ENCODE measurements at places on chromosomes 11 and 22.
A peak's percentile ranks its signal among the peaks of the same experiment; 100 is the strongest.

- DNase-seq = peak; percentile 37
Observed at GRCh38 chr22:39244496-39245129, at the start of gene PDGFB. PDGFB (minus strand) TSS chr22:39244982; CDS start chr22:39243963, 1,019 bp downstream.

DNA sequence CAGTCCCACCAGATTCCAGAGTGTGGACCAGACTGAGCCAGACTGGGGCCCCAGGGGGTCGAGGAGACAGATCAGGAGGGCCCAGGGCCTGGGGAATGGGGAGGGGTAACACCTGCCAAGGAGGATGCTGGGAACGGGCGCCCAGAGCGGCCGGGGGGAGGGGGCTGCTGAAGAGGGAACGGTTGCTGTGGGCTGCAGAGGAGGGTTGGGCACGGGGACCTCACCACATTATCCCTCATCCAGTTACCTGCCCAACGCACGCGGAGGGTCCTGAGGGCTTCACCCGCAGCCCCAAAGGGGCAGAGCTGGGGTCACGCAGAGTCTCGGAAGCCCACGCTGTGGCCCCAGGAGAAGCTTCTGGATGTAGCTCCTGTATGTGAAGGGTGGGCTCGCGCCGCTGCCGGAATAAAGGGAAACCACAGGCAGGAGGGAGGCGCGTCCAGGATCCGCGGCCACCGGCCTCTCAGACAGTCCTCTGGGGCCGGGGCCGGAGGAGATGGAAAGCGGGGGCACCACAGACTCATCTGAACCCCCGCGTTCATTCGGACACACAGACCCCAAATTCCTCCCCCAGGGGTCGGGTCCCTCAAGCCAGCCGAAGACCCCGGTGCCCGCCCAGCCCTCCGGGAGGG is 866 bp upstream of the SELENOO start:
- peak; percentile 23 for DNase-seq

DNA sequence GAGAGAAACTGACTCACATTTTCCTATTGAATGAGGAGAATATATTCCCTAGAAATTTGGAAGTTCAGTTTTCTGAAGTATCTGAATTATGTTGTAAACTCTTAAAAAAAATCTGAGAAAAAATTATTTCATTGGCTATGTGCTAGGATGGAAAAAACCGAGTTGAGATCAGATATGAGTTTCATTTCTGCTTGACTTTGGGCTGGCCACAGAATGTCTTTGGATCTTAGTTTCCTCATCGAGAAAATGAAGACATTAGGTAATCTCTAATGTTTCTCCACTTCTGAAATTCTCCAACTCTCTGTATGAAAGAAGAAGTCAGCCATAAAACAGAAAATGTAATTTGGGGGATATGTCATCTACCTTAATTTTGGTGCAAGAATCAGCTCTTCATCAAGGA is 28.8 kb downstream of the SLN start:
- DNase-seq = no peak

DNA sequence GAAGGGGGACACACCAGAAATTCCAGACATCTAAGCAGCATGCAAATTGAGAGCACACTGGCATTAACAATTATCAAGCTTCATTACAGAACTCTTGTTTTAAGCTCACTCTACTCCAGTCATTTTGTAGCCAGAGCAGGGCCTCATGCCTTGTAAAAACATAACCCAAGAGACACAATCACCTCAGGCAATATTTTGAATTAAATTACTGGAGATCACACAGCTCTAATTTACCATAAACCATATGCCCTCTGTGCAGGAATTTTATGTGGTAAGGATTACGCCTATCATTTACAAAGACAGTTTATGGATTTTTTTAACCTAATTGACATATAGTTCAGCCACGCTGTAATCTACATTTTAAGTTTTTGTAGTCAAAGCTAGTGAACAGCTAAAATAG is 414.1 kb upstream of the DDI1 start:
- no peak for DNase-seq

GRCh38 chr11:1733009-1733715 is 17.2 kb downstream of the IFITM10 start:
- no peak for DNase-seq

- no peak for DNase-seq
Observed at GRCh38 chr11:69250186-69251056, 43.5 kb upstream of the MYEOV start.

- no peak for DNase-seq
Observed at GRCh38 chr11:66869567-66869870, 12.7 kb downstream of the LRFN4 start.

DNA sequence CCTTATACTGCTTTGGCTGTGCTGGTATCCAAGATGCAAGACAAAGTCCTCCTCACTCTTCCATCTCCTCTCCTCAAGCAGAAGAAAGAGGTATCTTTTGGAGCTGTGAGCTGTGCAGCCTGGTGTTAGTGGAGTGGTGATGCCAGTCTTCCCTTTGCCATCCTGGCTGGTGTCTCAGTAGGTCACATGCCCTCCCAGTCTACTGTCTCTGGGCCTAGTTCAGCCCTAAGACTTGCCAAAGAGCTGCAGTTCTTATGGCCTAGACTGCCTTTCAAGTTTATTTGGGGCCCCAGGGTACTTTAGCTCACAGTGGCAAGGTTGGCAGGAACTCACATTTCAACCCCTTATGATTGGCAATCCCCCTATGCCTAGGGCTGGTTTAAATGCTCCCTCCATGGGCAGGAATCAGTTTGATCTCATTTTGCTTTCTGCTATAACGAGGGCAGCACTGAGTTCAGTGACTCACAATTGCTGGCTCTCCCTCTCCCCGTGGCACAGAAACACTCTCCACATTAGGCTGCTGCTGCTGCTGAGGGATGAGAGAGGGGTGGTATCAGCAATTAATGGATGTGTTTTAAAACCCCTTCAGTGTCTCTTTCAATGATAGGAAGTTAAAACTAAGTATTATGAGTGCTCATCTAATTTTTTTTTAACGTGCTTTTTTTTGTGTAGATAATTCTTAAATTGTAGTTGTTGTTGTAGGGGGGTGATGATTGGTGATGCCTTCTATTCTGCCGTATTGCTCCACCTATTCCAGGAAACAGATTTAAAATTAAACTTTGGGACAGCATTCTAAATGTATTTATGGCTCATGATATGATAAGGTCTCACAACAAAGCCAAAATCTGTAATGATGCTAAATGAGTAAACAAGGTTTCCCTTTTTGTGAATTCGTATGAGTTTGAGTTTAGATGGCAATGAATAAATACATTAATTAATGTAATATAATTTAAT is 1295.0 kb downstream of the JRKL start:
- DNase-seq = no peak

DNA sequence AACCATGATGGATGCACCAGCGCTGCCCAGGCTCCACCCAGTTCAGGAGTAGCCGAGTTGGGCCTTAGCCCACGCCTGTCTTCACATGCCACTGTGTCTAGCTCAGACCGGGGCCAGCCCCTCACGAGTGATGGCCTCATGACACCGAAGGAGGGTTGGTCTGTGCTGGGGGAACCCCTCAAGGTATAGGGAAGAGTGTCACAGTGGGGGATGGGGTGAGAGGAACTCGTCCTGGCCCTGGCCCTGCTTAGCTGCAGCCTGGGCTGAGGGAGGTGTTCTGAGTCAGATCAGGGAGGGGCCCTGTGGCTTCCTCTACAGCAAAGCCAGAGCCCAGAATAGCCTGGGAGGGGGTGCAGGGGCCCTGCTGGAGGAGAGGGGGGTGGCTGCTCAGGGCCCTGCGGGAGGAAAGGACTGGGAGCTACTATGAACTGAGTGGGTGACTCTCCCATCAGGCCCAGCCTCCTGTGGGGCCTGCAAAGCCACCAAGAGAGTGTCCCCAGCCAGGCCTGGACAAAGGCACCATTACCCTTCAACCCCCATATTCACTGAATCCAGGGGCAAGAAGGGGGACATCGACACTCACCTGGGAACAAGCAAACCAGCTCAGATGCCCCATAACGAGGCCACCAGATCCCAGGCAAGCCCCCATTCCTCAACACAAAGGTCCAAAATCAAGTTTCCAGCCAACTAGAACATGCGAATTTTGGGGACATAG is 41.2 kb downstream of the IGLL5 start:
- DNase-seq = peak; percentile 48

GRCh38 chr11:29009426-29009825 is 901.2 kb downstream of the METTL15 start:
- no peak for DNase-seq
